Ovary (tissue), 10 donors: ENCODE measurements at places on chromosomes 1 and 21.

DNA sequence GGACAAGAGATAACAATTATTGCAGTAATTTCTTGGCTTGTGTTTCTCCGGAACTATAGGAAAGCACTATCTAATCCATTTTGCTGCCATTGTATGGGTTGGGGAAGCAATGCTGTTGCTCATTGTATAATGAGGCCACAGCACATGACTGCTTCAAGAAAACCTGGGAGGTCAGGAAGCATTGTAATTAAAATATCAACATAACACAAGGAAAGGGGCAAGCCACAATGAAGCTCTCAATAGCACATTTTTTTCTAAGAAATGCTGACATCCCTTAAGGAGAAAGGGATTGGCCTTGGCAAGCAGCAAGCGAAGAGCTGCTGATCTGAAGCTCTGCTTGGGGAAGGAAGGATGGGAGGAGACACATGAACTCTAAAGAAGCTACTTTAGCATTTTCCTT is 44.0 kb downstream of the PLPP3 start:
- no peak for DNase-seq

DNA sequence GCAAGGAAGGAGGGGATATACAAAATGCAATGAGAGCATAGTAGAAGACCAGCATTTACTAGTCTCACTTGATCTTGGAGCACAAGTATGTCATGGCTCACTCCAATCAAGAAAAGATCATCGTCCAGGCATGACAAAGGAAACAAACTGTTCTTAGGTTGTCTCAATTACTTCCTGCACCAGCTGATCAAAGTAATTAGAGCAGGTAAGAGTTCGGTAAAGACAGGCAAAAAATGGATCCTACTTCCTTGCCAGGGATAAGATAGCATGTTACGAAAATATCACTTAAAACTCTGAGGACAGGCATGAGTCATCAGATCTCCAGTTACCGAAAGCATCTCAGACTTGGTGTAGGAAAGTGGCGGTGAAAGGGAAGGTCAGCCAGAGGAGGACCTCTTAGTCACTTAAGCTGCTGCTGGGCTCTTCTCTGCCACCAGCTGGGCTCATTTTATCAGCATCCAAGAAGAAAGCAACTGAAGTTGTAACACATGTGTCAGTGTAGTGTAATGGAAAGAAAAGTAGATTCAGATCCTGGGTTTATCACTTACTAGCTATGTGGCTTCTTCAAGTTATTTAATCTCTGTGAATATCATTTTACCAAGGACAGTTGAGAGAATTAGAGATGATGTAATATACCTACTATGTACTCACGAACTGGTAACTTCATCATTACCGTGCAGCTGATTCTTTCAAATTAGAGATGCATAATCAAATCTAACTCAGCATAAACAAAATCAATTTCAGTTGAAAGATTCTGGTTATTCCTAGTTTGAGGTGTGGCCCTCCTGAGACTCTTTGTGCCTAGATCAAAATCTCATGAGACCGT is 46.8 kb downstream of the XCL1 start:
- DNase-seq, result no peak

DNA sequence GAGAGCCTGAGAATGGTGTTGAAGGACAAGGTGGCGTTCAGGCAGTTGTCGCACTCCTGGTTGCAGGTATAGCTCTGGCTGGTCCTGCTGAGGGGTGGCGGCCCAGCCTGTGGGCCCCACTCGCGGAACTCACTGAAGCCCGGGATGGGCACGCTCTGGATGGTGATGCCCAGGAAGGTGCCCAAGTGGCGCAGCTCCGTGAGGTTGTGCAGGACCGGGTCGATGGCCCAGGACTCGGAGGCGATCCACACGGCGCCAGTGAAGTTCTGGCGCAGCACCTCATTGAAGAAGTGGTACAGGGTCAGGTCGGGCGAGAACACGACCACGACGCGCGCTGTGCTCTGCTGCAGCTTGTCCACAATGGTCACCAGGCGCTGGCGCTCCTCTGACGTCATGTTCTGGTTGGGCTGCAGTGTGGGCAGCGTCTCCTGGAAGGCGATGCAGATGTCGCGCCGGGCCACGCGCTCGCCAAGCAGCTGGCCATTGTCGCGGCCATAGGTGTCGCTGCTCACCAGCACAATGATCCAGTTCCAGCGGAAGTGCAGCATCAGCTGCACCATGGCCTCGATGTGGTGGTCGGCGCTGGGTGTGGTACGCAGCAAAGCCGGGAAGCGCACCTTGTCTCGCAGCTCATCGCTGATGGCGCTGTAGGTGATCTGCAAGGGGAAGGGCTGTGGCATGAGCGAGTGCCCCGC is 5.0 kb downstream of the TAS1R2 start:
- no peak for DNase-seq

DNA sequence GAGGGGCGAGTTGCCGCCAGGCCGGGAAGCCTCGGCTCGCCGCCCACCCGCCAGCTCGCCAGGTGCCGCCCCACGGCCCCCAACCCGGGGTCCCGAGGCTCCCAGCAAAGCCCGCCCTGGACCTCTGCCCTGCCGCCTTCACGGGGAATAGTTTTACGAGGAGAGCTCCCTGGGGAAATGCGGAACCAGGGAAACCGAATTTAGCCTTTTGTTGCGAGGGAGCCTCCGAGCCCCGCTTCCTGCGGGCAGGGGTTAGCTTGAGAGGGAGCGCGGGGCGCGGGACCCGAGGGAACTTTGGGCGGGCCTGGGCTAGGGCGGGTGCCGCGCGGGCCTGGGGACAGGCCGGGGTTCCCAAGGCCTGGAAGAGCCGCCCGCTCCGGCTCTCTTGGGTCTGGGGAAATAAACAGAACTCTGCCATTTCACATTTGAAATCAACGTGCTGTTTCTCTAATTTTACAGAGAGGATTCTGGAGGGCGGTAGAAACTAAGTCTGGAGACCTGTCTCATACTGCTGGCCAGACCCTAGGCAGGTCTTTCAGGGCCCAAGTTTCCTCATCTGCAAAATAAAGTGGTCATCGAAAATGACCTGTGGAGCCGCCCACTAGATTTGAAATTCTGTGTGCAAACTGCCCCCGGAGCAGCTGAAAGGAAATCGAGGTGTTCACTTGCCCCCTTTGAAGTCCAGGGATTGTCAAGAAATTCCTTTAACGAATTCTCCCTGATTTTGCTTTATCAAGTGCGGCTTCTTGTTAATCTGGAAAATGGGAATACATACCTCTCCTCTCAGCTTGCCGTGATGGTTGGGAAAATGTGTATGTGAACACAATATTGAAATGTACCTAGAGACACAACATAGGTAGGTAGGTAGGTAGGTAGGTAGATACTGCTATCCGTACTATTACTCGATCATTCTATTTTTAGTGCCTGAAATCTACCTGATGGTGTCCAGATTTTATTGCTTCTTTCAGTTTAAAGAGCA is 749 bp upstream of the GLUL start:
- no peak for DNase-seq

DNA sequence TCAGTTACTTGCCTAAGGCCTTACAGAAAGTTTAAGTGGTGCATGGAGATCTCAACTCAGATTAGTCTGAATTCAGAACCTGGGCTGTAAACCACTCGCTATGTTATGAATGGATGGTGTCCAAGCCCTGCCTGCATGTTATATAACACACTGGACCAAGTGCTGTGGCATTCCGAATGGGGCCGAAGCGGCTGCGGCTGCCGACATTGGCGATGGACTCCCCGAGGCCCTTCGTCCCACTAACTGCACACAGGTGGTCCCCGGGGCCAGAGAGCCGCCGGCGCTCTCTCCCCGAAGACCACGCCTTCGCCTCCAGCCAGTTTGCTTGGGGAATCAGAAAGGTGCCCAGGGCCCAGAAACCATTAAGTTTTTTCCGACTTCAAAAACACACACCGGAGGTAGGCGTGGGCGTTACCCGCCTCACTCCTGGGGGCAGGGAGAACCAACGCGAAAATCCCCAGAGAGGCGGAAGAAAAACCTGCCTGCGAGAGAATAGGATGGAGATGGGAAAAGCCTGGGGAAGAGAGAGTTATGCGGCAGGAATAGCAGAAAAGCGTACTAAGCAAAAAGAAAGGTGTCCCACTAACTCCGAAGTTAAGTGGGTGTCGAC is 579 bp upstream of the TENT5C start:
- no peak for DNase-seq

- no peak for DNase-seq
Observed at GRCh38 chr1:24222793-24223192, 35.7 kb upstream of the IFNLR1 start.

DNA sequence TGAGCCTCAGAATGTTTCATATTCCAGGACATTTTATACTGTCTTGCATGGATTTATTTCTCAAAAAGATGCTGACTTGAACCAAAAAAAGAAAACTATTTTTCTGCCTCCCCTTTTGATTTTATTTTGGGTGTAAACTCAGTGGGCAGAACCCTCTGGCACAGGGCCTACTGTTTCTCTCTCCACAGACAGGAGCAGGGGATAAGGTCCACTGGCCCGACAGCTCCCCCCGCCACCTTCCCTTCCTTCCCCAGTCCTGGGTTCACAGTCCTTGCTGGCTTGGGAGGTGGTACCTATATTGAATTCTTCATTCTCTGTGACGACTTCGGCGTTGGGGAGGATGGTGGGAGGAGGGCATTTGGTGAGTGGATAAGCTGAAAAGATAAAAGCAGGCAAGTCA is 114.3 kb downstream of the ZSCAN20 start:
- no peak for DNase-seq

DNA sequence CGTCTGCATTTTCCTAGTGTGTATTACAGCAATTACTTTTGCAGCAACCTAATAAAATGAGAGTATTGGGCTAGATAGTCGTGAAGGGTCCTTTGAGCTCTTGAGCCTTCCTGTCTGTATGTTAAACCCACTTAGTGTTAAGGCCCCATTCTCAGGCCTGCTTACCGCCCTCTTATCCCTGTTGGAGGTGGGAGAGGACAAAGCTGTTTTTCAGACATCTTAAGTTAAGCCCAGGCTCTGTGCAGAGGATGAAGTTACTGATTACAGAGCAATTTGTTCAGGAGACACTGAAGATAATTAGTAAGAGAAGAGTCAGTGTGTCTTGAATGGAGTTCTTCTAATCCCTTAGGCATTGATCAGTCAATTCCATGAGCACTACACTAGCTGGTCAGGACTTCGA is 114.6 kb downstream of the UCK2 start:
- no peak for DNase-seq

DNA sequence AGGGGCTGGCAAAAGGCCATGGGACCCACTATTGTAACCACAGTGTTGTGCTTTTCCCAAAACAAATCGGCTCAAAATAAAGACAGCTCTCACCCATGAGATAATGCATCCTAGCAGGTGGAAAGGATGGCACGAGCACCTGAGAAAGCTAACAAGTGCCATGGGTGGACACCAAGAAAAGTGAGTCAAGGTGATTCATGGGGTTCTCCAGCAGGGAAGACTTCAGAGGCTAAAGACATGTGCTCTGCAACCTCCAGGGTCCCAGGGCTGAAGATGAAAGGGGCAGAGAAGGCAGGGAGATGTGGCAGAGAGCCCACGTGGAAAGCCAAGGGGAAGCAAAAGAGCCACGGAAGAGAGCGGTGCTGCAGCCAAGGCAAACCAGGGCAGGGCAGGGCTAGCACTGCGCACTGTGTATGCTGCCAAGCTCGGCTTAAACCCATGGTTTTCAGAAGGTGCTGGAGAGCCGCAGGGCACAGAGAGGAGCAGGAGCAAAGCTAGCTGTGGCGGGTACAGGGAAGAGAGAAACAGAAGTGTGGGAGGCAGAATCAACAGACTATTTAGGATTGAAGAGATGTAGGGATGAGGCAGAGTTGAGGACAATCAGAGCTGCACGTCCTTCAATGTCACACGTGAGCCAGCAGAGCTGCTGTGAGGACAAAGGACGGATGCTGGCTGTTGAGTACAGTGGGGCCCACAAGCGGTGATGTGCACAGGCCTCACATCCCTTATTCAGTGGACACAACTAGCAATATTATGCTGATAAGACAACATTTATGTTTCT is 41.8 kb upstream of the C1orf198 start:
- peak; percentile 28 for DNase-seq

DNA sequence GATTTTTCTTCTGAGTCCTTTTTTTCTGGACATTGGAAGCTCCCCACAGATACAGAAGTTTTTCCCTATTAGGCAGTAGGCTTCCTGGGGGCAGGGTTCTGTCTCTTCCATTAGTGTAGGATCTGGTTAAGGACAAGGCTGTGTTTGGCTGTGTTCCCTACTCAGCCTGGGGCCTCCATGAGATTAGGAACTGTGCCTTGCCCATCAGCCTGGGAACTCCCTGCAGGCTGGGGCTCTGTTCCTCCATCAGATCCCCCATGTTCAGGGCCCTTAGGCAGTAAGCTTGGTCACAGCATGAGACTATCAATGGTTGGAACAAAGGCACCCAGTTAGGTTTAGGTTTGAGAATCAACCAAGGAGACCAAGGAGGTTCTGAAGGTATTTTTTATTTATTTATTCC is 22.7 kb downstream of the NAV1 start:
- DNase-seq, result no peak

DNA sequence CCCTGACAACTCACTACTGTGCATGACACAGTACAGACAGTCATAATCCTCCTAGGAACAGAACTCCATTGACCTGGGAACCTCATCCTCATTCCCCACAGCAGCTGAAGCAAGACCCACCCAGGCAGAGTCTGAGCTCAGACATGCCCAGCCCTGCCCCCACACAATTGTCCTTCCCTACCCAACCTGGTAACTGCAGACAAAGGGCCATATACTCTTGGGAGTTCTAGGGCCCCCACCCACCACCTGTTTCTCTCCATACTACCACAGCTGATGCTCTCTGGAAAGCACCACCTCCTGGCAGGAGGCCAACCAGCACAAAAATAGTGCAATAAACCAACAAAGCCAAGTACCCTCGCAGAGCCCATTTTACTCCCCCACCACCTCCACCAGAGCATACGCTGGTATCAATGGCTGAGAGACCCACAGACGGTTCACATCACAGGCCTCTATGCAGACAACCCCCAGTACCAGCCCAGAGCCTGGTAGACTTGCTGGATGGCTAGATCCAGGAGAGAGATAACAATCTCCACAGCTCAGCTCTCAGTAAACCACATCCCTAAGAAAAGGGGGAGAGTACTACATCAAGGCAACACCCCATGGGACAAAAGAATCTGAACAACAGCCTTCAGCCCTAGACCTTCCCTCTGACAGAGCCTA is 159.7 kb upstream of the CXADR start:
- no peak for DNase-seq

GRCh38 chr1:6967431-6968111 is 182.3 kb downstream of the CAMTA1 start:
- no peak for DNase-seq

DNA sequence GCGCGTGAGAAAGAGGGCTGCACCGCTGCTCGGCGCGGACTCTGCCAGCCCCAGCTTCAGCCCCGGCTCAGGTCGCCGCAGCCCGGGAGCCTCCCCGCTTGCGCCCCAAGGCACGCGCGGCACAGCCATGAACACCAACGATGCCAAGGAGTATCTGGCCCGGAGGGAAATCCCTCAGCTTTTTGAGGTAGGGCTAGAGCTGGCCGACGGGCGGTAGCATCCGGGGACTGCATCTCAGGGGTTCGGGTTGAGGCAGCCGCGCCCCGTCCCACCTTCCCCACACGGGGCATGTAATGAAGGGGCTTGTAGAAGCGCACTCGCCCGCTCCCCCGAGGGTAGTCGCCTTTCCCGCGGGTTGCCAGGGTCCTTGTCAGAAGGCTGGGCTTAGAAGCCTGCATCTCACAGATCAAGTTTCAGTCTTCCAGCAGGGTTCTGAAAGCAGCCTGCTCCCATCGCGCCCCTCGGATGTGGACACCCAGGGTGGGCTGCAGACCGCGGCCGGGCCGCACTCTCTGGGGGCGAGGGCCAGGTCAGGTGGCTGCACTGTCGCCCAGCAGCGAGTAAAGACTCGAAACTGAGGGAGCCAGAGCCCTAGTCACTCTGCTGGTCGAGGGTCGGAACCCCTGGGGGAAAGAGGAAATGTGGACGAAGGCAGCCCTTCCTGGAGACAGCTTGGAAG is 507 bp downstream of the AK5 start:
- no peak for DNase-seq

- DNase-seq, result peak; percentile 90
Observed at GRCh38 chr1:53182111-53182593, 14.5 kb upstream of the CPT2 start.
